ENCODE measurements at places on chromosomes 7 and 10. TPM values are rescaled to one million over a fixed set of nuclear protein-coding genes. Genes with fewer than 3 reads are reported as not detected.

CYP3A5 gene
- total RNA-seq, result 1.7 TPM

CYP3A4 gene
- 0.35 TPM for total RNA-seq

TDRD1 gene
- not detected for total RNA-seq

ABHD11 gene
- 6.4 TPM for total RNA-seq

SPDYE2B gene
- not detected for total RNA-seq

CCZ1B gene
- 50.0 TPM for total RNA-seq

NKX6-2 gene
- not detected for total RNA-seq

NODAL gene
- total RNA-seq, result not detected
